HCT116 (cell line): ENCODE measurements at places on chromosomes 4 and X. TPM values are rescaled to one million over a fixed set of nuclear protein-coding genes. Genes with fewer than 3 reads are reported as not detected.

DNA sequence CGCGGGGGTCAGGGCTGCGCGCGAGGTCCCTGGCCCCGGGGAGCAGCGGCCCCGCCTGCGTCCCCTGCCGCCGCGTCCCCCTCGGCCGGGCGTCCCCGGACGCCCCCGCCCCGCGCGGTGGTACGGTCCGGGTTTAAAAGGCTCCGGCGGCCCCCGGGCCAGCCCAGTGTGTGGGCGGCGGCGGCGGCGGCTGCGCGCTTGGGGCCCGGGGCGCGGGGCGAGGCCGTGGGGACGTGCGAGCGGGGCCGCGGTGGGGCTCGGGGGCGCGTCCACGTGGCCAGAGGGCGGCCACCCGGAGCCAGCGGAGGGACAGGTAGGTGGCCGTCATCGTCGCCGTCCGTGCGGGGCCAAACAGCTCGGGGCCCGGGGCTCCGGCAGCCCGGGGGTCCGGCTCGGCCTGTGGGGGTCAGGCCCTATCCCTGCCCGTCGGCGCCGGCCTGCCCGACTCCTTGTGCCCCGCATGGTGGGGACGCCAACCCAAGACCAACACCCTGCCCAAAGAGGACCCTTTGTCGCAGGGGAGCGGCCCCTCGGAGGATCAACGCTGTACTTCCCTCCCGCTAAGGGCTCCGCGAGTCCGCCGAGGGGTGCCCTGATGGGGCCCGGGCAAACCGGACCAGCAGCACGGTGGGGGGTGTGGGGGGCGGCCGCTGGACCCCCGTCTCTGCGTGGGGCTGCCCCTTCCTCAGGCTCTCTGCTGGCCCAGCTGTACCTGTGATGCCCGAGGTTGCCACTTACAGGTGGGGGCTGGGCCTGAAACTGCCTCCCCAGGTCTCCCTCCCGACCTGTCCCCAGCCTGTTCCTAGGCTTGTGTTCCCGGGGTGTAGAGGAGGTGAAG, at the start of gene PLXNA3:
Gene PLXNA3, plus strand, starts transcription at position 166 of the 838 bp plus-strand sequence. CDS start 1,903 bp downstream, outside the sequence.
- no peak for DNase-seq

DNA sequence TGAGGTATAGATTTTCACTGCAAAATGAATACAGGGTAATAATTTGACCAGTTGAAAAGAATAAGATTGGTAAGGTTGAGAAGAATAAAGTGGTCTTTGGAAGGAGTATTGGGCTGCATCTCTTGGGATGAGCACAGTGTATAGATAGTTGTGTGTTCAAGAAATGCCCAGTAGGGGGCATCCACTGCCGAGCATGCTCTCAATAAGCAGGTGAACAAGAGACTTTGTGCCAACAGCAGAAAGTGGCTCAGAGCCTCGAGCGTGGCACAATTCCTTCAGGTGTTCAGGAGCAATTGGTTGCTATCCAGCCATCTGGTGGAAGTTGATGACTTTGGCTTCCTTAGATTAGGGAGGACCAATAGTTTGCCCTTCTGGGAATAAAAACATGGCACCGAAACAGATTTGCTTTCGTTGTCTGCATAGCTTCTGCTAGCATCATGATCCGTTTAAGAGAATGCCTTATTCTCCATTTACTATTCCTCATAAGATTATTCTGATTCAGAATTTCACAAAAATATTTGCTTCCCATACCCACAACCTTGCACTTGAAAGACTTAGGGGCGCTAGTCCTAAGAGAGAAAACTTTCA, 258.1 kb upstream of the NEIL3 start:
- DNase-seq = peak; percentile 44

GRCh38 chrX:40628506-40628905, 5.3 kb downstream of the MPC1L start:
- DNase-seq = no peak

DNA sequence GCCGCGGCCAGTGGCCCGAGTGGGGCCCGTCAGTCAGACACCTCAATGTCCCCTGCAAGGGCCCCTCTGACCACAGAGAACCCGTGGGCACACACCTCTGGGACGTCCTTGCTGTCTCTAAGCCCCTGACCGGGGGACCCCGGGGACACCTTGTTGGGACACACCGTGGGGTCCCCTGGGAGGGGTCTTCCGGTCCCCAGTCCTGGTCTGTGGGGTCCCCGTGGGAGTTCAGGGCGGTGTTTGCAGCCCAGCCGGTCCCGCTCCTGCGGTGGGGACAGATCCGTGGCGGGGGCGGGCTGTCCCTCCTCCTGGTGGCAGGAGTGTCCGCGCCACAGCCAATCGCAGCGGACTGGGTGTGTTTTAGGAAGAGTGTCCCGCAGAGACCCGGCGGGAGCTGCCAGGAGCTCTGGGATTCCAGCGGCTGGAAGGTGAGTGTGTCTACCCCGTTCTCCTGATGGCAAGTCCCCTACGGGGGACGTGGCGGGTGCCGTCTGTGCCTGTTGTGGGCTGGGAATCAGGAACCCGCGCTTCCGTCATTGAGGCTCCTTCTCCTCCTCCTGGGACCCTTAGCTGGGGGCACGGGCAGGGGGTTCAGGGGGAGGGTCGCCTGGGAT, 5.1 kb upstream of the PLCXD1 start:
- peak; percentile 37 for DNase-seq

- peak; percentile 43 for DNase-seq
Measured at GRCh38 chrX:69503228-69503781, 821 bp upstream of the NALF2 start.

- DNase-seq = no peak
Measured at GRCh38 chr4:26826721-26827120, 33.9 kb upstream of the STIM2 start.

DNA sequence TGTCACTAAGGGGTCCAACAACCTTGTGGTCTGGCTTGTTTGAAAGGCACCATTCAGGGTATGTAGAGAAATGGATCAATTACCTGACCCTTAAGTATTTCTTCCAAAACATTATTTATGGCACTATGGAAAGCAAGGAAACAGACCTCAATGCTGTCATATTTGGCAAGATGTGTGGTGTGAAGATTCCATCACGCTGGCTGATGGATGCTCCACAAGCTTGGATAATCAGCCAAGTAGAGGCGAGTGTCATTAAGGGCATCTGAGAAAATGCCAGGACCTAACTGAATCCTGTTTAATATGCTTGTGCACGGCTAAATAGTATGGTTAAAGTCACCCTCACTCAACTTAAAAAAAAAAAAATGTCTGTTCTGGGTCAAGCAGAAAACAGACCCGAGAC, 120.7 kb downstream of the COMMD8 start:
- DNase-seq = no peak

DNA sequence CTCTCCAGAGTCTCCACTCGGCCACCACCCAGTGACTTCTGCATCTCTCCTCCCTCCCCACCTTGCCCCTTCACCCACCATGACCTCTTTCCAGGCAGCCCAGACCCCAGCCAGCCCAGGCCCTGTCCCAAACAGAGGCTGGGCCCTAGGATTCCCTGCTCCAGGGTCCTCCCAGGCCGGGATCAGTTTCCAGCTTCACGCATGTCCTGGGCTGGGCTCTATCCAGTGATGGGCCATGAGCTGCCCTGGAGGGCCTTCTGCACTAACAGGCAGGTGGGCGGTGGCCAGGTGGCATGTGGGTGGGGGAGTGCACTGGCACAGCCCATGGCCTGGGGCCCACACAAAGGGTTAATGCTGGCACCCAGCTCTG, 20.4 kb upstream of the ADD1 start:
- DNase-seq = no peak

- DNase-seq = no peak
Measured at GRCh38 chr4:39304651-39305050, 61.5 kb downstream of the RFC1 start.

GRCh38 chrX:74133156-74133796, 170.7 kb upstream of the ZCCHC13 start:
- peak; percentile 10 for DNase-seq

GRCh38 chrX:51192104-51192503, 140.5 kb upstream of the NUDT10 start:
- no peak for DNase-seq

- DNase-seq = no peak
Measured at GRCh38 chr4:2940267-2941137, 22.7 kb downstream of the NOP14 start.

- DNase-seq = no peak
Measured at GRCh38 chr4:83151651-83152050, 37.1 kb upstream of the PLAC8 start.

GRCh38 chr4:109434007-109434971, 674 bp downstream of the SEC24B start:
- DNase-seq = no peak

GRCh38 chr4:110631584-110632505, 9.0 kb upstream of the PITX2 start:
- DNase-seq = peak; percentile 68

DNA sequence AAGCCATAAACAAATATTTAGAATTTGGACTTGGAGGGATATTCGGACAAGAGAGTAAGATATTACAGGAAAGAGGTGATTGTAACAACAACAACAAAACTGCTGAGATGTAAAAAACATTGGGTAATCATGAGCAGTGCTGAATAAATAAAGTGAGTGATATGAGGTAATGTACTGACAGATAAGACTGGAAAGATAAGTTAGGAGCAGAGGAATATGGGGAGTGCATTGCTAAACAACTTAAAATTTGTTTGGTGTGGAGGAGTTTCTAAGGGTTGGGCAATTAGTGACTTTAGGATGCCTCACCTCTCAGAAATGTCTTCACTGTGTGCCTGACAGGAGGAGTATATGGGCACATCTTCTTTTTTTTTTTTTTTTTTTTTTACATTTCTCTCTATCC, 637.8 kb upstream of the GRIA3 start:
- no peak for DNase-seq

DNA sequence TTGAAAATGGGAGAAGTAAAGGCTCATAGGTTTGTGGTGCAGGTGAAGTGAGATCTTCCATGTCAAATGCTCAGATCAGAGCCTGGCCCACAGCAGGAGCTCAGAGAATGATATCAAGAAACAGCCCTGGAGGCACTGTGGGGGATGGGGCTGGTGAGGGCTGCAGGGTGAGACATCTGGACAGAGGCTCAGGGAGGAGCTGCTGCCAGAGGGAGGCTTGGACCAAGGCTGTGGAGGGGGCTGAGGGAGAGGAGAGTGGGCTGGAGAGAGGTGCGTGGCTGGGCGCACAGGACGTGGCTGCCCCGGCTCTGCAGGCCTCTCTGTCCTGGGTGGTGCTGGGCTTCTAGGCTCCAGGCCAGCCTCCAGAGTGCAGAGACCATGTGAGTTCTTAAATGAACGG, 5.6 kb downstream of the SORCS2 start:
- no peak for DNase-seq

GRCh38 chrX:106243376-106243775, 75.3 kb downstream of the PWWP3B start:
- DNase-seq = no peak

- DNase-seq = no peak
Measured at GRCh38 chr4:69503558-69503957, 7.9 kb upstream of the UGT2B4 start.

The TKTL2 gene
- not detected for total RNA-seq

The MAP3K15 gene
- 1.3 TPM for total RNA-seq

The CTAG1A gene
- not detected for total RNA-seq

The SLITRK4 gene
- not detected for total RNA-seq

The FMR1NB gene
- not detected for total RNA-seq

The ETDB gene
- total RNA-seq = not detected

The COX7B2 gene
- not detected for total RNA-seq

The ALG13 gene
- total RNA-seq = 50.4 TPM

The P2RY8 gene
- 0.44 TPM for total RNA-seq

The CXCL8 gene
- 1.8 TPM for total RNA-seq

The SPATA4 gene
- total RNA-seq = 0.20 TPM

The ENPEP gene
- 4.5 TPM for total RNA-seq

The RRAGB gene
- 9.2 TPM for total RNA-seq
